ENCODE measurements at places on chromosomes 7 and 10. TPM values are rescaled to one million over a fixed set of nuclear protein-coding genes. Genes with fewer than 3 reads are reported as not detected.

Gene FAM237B
- not detected for total RNA-seq

Gene LRRTM3
- not detected for total RNA-seq

Gene NUDT5
- total RNA-seq, result 84.6 TPM

Gene TEX36
- total RNA-seq, result not detected

Gene NEUROG3
- not detected for total RNA-seq
